NCI-H446 treated with DMSO at 0.1 percent for 48 hours (cell line): ENCODE measurements at places on chromosomes 7 and 10.

- no peak for DNase-seq
Observed at GRCh38 chr10:71745664-71746250, 26.2 kb upstream of the C10orf105 start.

DNA sequence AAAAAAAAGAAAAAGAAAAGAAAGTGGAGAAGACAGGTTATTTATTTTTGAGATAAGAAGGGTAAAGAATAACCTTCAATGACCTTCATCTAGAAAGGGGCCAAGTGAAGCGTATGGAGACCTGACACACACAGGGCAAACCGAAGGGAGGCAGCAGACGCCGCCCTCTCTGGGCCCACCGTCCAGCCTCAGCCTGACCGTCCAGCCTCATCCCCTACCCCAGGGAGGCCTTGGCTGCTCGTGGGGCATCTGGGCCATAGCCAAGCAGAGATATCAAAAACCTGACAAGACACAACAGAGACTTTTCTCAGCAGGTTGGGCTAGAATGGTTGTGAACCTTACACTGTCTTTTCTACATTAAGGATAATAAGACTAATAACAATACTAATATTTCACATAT is 10.9 kb downstream of the PRKAG2 start:
- no peak for DNase-seq

- no peak for DNase-seq
Observed at GRCh38 chr7:133059263-133059662, 22.6 kb downstream of the CHCHD3 start.

DNA sequence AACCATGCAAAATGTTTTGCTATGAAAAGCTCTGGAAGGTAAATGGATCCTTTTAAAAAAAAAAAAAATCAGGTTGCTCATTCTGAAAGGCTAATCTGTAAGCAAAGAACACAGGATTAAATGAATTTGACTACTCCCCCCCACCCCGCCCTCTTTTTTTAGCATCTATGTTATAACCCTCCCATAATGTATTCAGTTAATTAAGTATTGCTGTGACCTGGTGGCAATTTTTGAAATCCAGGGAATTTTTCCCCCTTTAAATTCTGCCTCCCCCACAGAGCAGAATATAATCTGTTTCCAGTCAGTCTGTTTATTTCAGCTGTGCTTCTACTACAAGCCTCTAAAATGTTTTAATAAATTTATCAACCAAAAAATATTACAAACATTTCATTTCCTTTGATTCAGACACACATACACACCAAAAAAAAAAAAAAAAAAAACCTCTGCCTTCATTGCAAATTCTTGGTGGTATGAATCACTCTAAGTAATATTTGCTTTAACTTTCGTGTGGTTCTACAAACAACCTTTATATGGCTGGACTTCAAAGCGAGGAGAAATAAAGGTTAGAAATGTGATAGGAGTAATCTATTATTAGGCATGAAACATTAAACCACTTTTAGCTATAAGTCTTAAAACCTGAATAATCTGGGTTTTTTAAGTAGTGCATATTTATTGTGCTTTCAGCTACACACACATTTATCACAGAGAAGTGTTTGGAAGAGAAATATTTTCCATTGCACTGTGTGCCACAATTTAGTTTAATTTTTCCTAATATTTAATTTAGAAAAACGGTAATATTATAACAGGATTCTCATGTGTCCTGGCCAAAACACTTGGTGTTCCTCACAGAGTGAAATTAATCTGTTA is 64.4 kb upstream of the ARID5B start:
- DNase-seq, result no peak

DNA sequence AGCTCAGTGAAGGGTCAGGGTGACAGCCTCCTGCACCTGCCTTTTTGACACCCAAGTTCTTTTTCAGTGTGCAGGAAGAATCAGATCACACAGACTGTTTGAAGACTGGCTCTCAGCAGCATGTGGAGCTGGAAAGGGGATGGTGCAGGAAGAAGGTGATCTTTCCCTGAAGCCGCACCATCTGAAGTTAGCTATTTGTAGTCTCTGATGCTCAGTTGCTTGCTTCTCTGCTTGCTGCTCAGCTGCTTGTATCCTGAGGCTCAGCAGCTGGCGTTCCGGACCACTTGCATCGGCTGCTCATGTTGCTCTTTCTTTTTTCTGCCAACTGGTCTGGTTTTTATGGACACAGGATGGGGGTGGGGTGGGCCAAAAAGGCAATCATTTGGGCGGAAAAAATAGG is 15.8 kb upstream of the DNMBP start:
- DNase-seq, result peak; percentile 15

DNA sequence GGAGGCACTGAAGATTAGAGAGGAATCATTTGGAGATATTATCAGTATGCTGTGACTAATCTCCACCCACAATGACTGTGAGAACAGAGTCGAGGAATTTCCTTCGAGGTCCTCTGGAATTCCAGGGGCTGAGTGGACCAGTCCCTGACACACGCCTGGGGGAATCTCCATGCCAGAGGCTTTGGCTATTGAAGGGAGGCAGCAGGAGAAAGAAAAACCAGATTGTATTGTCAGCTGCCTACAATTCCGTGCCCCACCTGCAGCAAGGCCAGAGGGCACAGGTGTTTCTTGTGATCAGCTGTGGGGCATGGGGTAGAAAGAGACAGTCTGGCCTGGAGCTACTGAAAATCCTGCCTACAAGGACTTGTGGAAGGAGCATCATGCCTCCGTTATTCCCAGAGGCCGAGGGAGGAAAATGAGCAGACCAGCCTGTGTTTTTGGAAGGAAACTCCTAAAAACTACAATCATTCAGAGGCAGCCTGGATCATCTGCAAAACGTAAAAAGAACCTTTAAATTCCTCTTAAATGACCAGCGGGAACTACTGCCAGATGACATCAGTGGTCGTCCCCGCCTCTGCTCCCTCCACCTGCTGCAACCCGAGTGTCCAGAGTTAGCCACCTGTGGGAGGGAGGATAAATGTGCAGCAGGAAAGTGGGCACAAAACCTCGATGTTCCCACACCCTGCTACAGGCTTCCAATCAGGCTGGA is 25.4 kb upstream of the ANK3 start:
- DNase-seq, result no peak

DNA sequence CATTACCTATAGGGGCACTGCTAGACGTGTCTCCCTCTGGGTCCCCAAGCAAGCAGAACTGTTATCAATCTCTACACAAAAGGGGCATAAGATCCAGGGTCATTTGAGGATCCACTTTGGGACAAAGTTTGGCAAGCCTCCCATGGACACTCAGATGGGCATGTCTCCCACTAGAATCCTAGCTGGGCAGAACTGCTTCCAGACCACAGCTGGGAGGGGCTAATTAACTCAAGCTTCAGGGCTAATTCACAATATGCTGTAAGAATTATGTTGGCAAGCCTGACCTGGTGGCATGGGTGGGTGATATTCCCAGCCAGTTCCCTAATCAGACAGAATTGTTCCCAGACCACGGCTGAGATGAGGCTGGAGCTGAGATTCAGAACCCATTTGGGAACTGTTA is 738.4 kb upstream of the FZD8 start:
- peak; percentile 85 for DNase-seq

DNA sequence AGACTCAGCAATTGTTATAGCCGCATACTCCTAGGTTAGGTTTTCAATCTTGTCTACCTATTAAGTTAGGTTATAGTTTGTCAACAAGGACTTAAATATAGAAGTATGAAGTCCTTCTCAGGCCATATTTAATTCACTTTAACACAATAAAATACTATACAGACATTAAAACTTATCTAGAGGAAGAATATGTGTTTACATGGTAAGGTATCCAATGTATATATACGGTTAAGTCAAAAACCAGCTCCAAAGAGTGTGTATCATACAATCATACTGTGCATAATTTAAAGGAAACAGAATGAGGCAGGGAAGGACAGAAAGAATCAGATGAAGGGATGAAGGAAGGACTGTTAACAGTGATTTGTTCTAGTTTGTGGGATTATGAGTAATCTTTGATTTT is 79.5 kb upstream of the LANCL2 start:
- no peak for DNase-seq

DNA sequence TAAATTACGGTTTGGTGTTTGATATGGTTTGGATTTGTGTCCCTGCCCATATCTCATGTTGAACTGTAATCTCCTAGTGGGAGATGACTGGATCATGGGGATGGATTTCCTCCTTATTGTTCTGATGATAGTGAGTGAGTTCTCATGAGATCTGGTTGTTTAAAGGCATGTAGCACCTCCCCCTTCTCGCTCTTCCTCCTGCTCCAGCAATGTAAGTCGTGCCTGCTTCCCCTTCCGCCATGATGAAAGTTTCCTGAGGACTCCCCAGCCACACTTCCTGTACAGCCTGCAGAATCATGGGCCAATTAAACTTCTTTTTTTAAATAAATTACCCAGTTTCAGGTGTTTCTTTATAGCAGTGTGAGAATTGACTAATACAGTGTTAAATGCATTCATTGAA is 116.6 kb downstream of the DOCK4 start:
- DNase-seq, result no peak

DNA sequence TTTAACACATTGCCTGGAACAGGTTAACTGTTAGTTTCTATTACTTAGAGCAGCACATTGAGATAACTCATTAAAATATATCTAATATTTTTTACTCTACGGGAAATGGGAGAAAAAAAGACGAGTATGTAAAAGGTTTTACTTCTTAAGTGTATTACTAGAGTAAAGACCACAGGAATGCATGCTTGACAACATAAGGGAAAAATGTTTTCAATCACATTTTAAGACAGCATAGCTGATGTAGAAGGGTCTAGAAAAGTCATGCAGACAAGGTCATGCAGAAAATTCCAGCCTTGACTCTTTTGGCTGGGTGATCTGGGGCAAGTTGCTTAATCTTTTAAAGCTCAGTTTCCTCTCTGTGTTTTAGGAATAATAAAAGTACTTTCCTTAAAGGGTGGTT is 806.2 kb downstream of the CNTNAP2 start:
- no peak for DNase-seq

GRCh38 chr7:156166692-156167416 is 354.6 kb upstream of the SHH start:
- no peak for DNase-seq

DNA sequence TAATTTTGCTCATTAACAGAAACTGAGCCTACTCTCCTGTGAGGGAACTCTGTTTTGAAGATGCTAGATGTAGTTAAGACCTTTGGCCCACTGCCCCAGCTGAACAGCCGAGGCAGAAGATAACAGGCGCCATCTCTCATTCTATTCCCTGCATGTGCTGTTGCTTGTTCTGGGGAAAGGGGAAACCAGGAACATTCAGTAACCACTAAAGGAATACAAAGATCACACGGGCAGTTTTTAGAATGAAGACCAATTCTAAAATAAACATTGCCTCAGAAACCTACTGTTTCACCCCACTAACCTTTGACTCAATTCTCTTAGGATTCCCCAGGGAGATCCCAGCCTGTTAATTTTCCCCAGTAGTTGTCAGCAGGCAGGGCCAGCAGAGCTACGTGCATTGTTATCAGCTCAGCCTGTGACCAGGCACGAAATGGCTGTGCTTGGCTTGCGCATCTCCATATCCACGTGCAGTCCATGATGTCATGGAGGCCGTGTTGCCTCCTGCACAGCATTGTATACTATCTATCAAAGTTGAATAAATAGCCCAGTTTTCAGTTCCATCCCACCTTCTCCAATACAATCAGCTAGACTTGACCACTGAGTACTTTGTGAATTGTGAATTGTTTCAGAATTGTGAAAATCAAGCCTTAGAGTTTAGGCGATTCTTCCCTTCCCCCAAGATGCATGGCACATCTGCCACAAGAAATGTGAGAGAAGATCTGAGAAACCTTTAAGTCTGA is 36.0 kb downstream of the ANK3 start:
- DNase-seq, result no peak

DNA sequence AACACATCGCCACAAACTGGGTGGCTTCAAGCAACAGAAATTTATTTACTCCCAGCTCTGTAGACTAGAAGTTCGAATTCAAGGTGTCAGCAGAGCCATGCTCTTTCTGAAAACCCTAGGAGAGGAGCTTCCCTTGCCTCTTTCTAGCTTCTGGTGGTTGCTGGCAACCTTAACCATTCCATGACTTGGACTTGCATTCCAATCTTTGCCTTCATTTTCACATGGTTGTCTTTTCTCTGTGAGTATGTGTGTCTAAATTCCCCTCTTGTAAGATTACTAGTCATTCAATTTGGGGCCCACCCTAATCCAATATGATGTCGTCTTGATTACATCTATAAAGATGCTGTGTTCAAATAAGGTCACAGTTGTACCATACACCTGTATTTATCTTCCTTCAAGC is 65.9 kb upstream of the PRKG1 start:
- DNase-seq, result no peak

GRCh38 chr7:36208426-36208825 is 55.4 kb downstream of the EEPD1 start:
- no peak for DNase-seq

GRCh38 chr10:78134773-78135306 is 101.2 kb downstream of the RPS24 start:
- DNase-seq, result no peak

- no peak for DNase-seq
Observed at GRCh38 chr10:99676895-99677294, 17.6 kb downstream of the ENTPD7 start.

GRCh38 chr10:17523246-17523753 is 68.9 kb upstream of the ST8SIA6 start:
- no peak for DNase-seq

GRCh38 chr10:811379-812175 is 119.9 kb downstream of the LARP4B start:
- no peak for DNase-seq

DNA sequence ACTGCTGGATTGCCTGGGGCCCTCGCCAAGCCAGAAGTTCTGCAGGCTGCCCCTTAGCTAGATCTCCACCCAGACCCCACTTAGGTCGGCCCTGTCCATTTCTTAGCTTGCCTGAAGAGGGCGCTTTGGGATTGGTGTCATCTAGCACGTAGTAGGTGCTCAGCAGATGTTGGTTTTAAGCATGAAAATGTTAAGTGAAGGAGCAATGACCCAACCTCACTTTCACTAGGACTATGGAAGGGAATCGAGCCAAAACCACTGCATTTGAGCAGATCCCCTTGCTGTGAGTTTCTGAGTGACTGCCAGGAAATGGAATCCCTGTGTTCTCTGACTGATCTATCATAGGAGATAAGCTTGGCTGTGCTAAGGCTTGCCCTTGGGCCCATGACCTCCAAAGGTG is 131.7 kb upstream of the EEPD1 start:
- DNase-seq, result peak; percentile 13

GRCh38 chr7:46108272-46108671 is 187.2 kb upstream of the IGFBP3 start:
- no peak for DNase-seq

DNA sequence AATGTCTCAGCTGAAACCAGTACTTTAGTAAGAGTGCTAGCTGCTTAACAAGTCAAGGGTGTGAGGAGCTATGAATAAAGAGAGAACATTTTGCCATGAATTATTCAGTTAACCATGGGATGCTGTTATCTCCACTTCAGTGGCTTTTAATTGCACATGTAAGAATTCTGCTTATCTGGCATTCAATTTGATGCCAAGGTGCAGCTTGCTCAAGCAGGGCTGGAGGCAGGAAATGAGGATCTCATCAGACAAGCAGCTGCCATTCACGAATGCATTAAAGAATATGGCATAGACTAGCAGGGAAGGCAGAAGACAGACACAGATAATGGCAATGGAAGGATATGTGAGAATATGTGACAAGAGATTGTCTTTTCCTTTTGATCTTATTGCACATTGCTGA is 697.8 kb downstream of the NRG3 start:
- peak; percentile 93 for DNase-seq
